ENCODE measurements at places on chromosomes 16 and 17.

DNA sequence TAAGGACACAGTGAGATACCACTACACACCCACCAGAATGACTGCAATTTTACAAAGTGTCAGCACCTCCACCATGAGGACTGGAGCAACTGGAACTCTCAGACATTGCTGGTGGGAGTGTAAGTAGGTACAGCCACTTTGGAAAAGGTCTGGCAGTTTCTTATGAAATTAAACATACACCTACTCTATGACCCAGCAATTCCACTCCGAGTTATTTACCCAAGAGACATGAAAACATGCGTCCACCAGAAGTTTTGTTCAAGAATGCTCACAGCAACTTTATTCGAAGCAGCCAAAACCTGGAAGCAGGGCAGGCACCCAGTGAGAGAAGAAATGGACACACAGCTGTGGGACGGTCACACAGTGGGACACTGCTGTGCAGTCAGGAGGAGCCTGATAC, 384.0 kb downstream of the SOX9 start:
- DNase-seq = no peak

DNA sequence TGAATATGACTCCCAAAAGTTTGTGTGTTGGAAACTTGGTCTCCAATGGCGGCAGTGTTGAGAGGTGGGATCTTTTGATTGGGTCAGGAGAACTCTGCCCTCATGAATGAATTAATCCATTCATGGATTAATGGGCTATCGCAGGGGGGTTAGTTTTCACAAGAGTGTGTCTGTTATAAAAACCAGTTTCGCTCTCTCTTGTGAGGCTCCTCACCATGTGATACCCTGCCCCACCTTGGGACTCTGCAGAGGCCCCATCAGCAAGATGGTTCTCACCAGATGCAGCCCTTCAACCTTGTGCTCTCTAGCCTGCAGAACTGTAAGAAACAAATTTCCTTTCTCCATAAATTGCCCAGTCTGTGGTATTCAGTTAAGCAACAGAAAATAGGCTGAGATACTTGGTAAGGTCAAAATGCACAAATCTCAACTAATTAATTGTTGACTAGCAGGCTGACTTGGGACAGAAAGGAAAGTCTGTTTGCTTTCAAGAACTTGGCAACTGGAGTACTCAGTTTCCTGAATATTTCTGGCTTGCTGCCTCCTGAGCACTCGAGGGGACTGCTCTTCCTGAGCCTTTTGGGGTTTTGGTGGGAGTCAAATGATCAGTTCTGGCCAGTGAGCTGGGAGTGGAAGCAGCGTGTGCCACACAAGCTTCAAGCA, 13.8 kb upstream of the CCL17 start:
- DNase-seq = no peak

- DNase-seq = no peak
Measured at GRCh38 chr17:48054238-48055185, 6.4 kb downstream of the NFE2L1 start.

DNA sequence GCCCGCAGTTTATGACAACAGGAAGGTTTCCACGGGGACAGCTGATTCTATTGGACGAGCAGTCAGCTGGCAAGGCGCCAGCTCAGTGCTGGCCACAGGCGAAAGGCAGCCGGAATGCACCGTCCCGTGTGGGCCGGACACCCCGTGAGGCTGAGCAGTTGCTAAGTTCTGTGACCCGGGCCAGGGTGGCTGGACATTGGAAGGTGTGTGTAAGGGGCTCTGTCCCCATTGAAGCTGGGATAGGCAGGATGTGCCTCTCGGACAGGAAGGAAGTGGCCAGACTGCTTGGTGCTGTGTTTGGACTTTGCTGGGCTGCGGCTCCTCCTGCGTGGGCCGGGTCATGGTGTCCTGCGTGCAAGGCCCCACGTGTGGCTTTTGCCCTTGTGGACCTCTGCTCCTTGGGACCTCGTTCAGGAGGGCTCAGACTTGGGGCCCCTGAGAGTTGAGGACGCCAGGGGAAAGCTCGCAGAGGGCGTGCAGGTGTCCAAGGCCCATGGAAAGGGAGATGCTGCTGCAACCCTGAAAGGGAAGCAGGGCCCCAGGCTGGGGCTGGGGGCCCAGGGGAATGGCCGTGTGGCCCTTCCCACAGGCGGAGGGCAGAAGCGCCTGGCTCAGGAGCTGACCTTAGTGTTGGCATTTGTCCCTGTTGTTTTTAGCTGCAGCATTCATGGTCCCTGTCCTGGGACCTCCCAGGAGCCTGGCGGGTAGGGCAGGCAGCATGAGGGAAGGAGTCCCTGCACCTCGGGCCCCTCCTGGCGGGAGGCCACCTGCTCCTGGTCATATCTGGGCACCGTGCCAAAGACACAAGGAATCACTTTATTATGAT, 10.0 kb downstream of the BAIAP2 start:
- no peak for DNase-seq

GRCh38 chr16:49675413-49675812, 180.5 kb downstream of the ZNF423 start:
- no peak for DNase-seq
